Frontal cortex (tissue), 4 donors: ENCODE measurements at places on chromosomes 16 and 17. TPM values are rescaled to one million over a fixed set of nuclear protein-coding genes. Genes with fewer than 3 reads are reported as not detected.

The PYDC1 gene
- total RNA-seq: 0.41 TPM

The SMIM22 gene
- not detected for total RNA-seq

The ZNF205 gene
- total RNA-seq: 17.9 TPM

The MT1G gene
- not detected for total RNA-seq

The CHST4 gene
- not detected for total RNA-seq

The KLHL10 gene
- under 0.01 TPM for total RNA-seq

The NOXO1 gene
- 1.2 TPM for total RNA-seq

The DNASE1L2 gene
- total RNA-seq: 2.4 TPM

The SOST gene
- not detected for total RNA-seq

The CD68 gene
- 1.2 TPM for total RNA-seq

The TCAP gene
- total RNA-seq: 0.82 TPM

The TMC8 gene
- total RNA-seq: 0.41 TPM

The MMP28 gene
- total RNA-seq: 9.4 TPM

The PLLP gene
- total RNA-seq: 1.6 TPM

The CCL17 gene
- not detected for total RNA-seq
